Upper lobe of right lung (tissue), 1 donor: ENCODE measurements at places on chromosomes 3 and 15. TPM values are rescaled to one million over a fixed set of nuclear protein-coding genes. Genes with fewer than 3 reads are reported as not detected.

ACVR2B gene
- 6.6 TPM for total RNA-seq

IL17RD gene
- total RNA-seq = 1.1 TPM

FANCD2 gene
- total RNA-seq = 5.3 TPM

THPO gene
- 0.20 TPM for total RNA-seq

RYR3 gene
- 0.61 TPM for total RNA-seq

GP5 gene
- total RNA-seq = 0.26 TPM

PPCDC gene
- total RNA-seq = 13.1 TPM

HDC gene
- 4.1 TPM for total RNA-seq

DUOX2 gene
- 3.8 TPM for total RNA-seq

GOLGA6B gene
- not detected for total RNA-seq

PP2D1 gene
- not detected for total RNA-seq

APPL1 gene
- total RNA-seq = 42.8 TPM

FSIP1 gene
- 0.96 TPM for total RNA-seq

PHLDB2 gene
- total RNA-seq = 60.8 TPM

GASK1A gene
- 3.9 TPM for total RNA-seq

PRR20G gene
- not detected for total RNA-seq

JMJD7 gene
- 36.7 TPM for total RNA-seq

CMTM8 gene
- 24.9 TPM for total RNA-seq

OSBPL10 gene
- 30.8 TPM for total RNA-seq

CLSTN2 gene
- total RNA-seq = 3.0 TPM

SHC4 gene
- total RNA-seq = 0.32 TPM

ASB14 gene
- not detected for total RNA-seq

SEMA3B gene
- total RNA-seq = 120 TPM

IGSF11 gene
- 0.46 TPM for total RNA-seq

RTP3 gene
- total RNA-seq = not detected

WDR93 gene
- total RNA-seq = not detected

SCN11A gene
- 0.14 TPM for total RNA-seq

MASP1 gene
- 5.9 TPM for total RNA-seq

NTRK3 gene
- total RNA-seq = 2.8 TPM

CCNB2 gene
- total RNA-seq = 1.7 TPM

TLE3 gene
- 58.8 TPM for total RNA-seq

GRAMD2A gene
- total RNA-seq = 27.4 TPM

NANOGP8 gene
- total RNA-seq = not detected

CAMKV gene
- total RNA-seq = not detected

LRRC31 gene
- 1.7 TPM for total RNA-seq

FRMD5 gene
- total RNA-seq = 1.2 TPM

ARHGEF26 gene
- 58.8 TPM for total RNA-seq

TMEM43 gene
- total RNA-seq = 86.3 TPM

GTF2E1 gene
- total RNA-seq = 16.8 TPM

FBXO40 gene
- total RNA-seq = 0.09 TPM

LIPC gene
- total RNA-seq = 0.64 TPM

IL17RB gene
- total RNA-seq = 12.4 TPM

COL7A1 gene
- total RNA-seq = 3.7 TPM

CEMIP gene
- total RNA-seq = 17.3 TPM

GXYLT2 gene
- 8.4 TPM for total RNA-seq

TRANK1 gene
- total RNA-seq = 38.5 TPM

LRRC3B gene
- total RNA-seq = 0.09 TPM

PLCH1 gene
- total RNA-seq = 12.1 TPM

TPM1 gene
- total RNA-seq = 229 TPM

ARHGEF3 gene
- total RNA-seq = 37.5 TPM

HESX1 gene
- total RNA-seq = 1.2 TPM

CHAC1 gene
- 4.4 TPM for total RNA-seq

NRROS gene
- 19.5 TPM for total RNA-seq
